AG20443 (cell line): ENCODE measurements at places on chromosomes 11 and 22.

DNA sequence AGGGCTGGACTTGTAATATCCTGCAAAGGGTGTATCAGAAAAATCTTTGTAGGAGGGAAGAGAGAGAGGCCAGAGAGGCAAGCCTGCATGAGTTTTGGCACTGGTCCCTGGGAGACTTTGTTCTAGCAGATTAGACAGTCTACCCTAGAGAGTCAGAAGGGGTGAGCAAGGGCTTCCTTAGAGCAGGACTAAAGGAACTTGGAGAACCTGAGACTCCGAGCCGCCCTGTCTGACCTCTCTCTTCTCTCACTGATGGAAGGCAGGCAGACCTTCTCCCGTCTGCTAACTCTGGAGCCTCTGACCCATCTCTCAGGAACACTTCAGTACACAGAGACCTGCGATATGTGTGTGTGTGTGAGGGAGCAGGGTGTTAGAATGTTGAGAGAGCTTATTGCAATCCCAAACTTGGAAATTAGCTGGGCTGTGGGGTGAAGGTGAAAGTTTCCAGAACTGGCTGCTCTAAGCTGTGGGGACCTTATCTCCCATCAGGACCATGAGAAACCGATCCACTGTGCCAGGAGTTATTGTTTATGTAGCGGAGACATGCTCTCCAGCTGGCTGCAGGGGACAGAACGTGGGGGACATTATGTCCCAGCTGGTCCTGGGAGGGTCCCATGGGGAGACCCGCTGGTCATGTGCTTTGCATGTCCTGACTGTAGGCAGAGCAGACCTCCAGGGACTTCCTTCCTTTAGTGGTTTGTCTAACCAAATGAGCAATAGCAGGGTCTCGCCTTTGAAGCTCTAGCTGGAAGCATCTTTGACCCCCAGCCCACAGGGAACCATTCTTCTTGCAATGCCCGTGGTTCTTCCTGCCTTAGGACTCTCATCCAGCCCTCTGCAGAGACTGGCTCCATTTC is 51.1 kb downstream of the TIMP3 start:
- no peak for DNase-seq

- DNase-seq = peak; percentile 4
Observed at GRCh38 chr22:39128508-39128907, 24.0 kb downstream of the CBX7 start.

DNA sequence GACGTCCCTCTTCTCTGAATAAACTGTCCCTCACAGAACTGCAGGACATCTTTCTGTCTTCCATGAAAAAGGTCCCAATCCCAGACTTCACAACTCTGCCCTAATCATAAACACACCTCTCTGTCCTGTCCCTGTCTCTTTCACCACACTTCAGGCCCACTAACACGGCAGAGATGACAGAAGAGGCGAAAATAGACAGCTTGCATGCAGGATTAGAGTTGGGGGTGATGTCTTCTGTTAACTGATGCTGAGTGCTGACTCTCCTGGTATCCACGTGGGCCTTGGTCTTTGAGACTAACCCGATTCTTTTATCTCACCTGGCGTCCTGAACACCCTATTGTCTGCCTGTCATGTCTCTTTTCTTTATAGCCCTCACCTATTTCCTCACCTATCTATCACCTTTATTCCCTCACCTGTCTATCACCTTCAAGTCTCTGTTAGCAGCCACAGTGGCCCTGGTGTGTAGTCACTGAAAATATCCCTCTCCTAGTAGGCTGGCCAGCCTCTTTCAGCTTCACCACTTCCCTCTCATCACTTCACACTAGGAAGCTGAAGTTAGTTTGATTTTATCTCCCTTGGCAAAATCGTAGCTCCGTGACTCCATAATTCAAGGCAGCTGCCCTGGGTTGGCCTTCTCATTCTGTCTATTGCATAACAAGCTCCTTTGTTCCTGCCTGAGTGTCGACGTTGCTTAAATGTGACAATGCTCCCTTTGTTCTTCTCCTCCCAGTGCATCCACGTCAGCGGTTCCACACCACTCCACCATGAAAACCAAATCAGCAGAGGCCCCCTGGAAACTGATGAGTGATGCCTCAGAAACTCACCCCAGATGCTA is 30.6 kb upstream of the DRD2 start:
- DNase-seq = peak; percentile 87

- no peak for DNase-seq
Observed at GRCh38 chr11:75504501-75504900, 21.2 kb downstream of the GDPD5 start.

DNA sequence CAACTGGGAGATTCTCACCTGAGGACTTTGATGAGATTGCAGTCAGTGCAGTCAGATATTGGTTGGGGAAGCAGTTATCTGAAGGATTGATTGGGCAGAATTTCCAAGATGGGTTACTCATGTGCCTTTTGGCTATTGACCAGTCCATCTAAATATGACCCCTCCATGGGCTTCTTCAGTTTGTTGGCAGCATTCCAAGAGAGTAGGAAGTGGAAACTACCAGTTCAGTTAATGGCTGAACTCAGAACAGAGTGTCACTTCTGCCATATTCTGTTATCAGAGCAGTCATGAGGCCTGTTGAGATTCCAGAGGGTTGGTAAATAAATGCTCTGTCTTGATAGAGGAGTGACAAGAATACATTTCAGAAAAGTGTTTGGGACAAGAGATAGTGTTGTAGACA is 71.0 kb downstream of the CYP2R1 start:
- no peak for DNase-seq

- DNase-seq = peak; percentile 40
Observed at GRCh38 chr11:132028380-132029240, 658.2 kb downstream of the NTM start.

GRCh38 chr11:104705490-104706190 is 192.6 kb downstream of the CASP12 start:
- DNase-seq = no peak

- DNase-seq = no peak
Observed at GRCh38 chr22:26822313-26822712, 164.9 kb downstream of the MIAT start.

GRCh38 chr11:92707665-92708064 is 261.8 kb upstream of the MTNR1B start:
- no peak for DNase-seq

DNA sequence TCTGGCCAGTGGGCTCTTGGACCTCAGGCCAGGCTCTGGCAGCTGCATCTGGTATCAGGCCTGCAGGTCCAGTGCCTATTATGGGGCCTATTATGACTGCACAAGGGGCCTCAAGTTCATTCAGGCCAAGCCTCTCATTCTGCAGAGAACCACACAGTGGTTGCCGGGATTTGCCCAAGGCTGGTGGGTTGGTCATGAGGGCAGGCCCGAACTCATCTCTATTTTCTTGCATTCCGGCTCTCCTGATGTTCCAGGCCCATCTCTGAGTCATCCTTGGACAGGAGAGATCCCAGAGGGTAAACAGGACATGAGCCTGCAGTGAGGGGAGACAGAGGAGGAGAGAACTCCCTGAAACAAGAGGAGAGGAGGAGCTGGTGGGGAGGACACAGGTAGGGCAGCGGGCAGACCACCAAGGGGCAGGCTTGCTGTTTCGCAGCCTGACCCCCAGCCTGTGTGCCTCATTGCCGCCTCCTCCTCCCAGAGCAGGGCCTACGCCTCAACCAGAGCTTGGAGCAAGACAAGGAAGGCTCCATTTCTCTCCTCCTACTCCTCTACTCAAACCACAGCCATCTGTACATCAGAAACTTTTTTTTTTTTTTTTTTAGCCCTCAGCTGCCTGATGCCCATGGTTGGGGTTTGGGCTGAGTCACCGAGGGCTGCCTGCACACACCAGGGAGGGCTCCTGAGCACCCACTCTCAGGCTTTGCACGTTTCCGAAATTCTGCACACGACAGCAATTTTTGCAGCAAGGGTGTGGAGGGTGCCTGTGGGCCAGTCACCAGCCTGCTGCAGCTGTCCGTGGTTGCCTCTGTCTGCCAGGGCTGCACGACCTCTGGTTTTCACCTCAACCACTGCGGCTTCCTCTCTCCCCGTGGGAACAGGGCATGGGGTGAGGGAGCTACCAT is 12.7 kb upstream of the TREH start:
- peak; percentile 39 for DNase-seq

DNA sequence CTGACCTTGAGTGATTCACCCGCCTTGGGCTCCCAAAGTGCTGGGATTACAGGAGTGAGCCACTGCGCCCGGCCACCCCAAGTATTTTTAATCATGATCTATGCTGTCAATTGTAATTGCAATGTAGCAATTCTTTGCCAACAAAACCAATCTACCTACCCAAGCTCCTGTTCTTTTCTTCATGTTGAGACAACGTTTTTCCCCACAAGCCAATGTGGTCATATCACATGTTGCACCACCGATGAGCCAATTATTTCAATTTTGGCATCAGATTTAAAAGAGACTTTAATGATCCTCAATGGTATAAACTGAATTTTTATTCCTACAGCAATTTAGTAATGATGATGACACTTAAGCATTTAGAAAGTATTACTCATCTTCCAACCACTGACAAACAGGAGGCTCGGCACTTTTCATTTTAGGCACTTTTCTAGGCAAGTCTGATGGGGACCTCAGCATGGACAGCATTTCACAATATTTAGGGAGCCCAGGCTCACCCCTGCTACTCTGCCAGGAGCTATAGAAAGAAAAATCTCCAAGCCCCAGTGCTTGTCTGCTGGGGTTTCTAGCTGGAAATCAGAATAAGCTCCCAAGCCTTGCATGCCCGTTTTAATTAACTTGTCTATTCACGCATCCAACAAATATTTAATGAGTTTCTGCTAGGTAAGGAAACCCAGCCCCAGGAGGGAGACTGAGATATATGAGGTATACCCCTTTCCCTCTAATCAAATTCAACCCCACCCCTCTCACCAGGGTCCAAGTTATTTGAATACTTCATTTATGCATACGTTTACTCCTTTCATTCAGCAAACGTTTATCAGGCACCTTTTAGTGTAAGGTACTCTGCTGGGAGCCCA is 291.4 kb downstream of the ST3GAL4 start:
- DNase-seq = peak; percentile 72

DNA sequence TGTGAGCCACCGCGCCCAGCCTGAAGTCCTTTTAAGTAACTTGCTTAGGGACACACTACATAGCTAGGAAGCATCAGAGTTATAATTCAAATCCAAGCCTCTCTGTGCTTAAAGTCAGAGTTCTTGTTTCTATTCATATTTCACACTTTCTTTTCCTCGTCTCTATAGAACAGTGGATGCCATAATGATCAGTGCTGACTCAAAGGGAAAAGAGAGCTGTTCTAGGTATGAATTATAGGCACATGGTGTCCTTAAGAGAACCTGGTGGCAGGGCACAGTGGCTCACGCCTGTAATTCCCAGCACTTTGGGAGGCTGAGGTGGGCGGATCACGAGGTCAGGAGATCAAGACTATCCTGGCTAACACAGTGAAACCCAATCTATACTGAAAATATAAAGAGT is 400.2 kb upstream of the DDI1 start:
- no peak for DNase-seq

DNA sequence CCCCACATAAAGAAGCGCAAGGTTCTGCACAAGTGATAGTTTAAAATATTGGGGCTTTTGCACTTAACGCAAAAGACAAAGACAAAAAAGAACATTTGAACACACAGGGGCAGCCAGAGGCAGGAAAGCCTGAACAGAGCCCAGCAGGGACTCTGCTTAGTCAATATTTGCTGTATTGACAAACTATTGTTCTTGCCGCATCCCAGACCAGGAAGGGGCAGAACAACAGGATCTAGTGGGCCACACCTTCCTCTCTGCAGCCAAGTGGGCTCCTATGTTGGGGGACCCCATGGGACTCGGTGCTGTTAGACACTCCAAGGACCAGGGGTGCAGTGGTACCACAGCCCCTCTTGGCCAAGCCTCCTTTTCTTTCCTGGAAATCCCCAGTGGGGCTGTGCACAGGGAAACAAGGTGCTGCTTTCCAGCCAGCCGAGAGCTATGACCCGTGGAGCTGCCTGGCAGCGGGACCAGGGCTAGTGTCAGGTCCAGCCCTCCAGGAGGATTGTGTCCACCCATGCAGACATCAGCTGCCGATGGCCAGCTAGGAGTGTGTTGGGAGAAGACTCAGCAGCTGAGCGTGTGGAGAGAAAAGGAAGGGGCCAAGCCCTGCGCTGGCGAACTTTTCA is 43.3 kb upstream of the ANO1 start:
- DNase-seq = no peak

DNA sequence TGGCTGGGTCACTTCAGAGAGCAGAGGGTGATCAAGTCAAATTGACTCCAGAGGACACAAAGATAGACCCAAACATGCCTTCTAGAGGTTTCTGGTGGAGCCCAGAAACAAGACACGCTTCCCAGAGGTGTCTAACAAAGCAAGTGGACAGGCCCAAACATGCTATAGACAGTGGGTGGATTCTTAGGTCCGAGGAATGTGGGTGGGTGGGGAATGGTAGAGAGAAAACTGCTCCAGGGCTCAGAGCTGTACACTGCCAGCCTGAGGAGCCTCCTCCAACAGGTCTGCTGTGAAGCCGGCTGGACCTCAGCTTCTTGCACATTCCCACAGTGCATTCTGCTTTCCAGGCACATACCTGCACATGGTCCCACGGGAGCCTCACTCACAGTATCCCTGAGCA is 116.8 kb upstream of the NECTIN1 start:
- DNase-seq = no peak

DNA sequence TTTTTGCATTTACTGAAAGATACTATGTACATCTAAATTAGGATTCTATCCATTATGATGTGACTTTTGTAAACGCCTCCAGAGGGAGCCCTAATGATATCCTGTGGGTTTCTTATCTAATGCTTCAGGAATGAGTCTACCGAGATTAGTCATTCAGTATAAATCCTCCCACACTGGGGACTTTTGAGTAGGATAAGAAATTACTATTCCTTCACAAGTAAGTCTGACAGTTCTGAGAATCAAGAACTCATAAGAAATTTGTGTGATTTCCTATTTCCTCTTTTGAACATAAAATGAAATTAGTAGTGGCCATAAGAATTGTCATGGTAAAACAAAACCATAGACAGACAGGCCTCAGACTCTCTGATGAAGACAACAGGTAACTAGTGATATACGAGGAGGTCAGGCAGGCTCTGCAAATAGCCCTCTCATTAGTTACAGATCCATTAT is 10.0 kb upstream of the OR5M1 start:
- DNase-seq = peak; percentile 53

GRCh38 chr11:46247659-46248058 is 29.8 kb upstream of the CREB3L1 start:
- no peak for DNase-seq
